ENCODE measurements at places on chromosomes 1 and 21.

DNA sequence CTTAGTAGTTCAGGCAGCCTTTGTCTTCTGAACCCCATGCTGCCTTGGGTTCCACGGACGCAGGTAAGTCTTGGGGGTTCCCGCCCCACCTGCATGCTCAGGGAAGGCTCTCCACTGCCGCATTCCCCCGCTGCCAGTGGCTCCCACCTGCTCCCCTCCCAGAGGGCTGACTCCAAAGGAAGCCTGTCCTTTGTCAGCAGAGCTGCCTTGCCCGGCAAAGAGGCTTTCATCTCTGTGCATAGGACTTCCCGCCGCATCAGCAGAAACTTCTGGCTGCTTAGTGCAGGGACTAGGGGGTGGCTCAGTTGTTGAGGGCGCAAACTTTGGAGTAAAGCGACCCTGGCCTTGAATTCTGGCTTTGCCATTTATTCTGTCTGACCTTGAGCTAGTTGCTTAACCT lies 25.2 kb upstream of the ACTL8 start:
- DNase-seq = no peak

GRCh38 chr1:153717330-153717729 lies 10.5 kb upstream of the INTS3 start:
- no peak for DNase-seq

DNA sequence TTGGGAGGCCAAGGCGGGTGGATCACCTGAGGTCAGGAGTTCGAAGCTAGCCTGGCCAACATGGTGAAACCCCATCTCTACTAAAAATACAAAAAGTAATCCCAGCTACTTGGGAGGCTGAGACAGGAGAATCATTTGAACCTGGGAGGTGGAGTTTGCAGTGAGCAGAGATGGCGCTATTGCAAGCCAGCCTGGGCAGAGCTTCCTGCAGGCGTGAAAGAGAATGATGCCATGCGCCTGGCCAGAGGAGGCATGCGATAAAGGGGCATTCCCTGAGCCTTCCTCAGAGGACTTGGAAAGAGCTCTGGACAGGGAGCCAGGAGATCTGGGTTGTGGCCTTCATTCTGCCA lies 3.2 kb downstream of the E2F2 start:
- no peak for DNase-seq

GRCh38 chr1:230735447-230735846 lies 11.7 kb upstream of the CAPN9 start:
- DNase-seq = no peak

- DNase-seq = no peak
These were observed 400.1 kb downstream of the NEGR1 start for GRCh38 chr1:71882226-71882625.

- no peak for DNase-seq
These were observed 619.0 kb downstream of the AJAP1 start for GRCh38 chr1:5273280-5274003.

DNA sequence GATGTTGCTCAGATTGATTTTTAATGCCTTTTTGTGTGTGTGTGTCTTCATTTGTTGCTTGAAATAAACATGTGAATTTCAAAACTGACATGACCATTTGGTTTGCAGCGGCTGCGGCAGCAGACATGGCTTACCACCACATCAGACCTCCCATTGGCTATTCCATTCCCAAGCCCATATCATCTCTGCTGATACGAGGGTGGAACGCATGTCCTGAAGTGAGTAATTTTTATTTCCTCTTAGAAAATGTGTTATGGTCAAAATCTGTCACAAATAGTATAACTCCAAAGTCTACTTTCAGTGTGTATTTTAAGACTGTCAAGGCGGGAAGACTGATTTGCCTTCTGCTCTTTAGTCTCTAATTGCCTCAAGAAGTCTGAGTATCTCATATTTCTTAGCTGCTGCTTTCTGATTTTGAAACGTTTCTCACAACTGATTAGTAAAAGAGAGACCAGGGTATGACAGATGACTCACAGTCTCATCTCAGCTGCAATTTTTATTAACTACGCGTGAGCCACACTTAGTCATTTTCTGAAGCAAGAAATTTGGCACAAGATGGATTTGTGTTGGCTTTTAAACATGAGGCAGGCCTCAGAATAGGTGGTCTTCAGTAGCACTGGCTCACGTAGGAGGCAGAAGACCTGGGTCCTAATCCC lies 49.0 kb downstream of the LRRC53 start:
- no peak for DNase-seq

GRCh38 chr1:54081306-54082270 lies 28.2 kb downstream of the TCEANC2 start:
- peak; percentile 54 for DNase-seq

DNA sequence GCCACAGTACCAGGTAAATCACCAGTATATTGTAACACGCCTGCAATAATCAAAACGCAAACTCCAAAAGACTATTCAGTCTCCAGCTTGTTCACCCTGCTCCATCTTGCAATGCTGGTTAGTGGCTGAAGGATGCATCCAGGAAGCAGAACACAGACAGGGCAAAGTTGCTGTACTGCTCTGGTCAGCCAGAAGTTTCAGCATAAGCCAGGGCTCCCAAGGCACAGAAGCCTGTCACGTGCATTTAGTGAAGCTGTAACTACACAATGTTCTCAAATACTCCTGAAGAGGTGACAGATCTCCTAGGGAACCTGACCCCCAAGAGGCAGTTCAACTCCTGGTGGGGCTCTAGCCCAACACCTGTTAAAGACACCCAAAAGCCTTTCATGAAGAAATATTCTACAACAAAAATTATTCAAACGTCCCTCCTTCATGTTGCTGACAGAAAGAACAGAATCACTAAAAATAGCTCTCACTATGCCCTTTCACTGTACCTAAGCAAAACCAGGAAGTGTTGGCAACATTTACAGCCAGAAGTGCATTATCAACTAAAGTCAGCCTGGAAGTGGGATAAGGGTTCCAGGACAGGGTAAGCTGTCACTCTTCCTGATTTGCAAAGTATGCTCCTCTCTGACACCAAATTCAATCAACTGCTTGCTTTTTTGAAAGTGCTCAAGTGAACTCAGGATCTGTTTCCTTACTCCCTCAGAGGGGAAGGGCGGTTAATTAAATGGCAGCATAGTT lies 52.1 kb downstream of the SLC35D1 start:
- no peak for DNase-seq

- no peak for DNase-seq
These were observed 115.0 kb downstream of the TMEM53 start for GRCh38 chr1:44559330-44559729.

- DNase-seq = no peak
These were observed 744.1 kb upstream of the CHRM3 start for GRCh38 chr1:238642231-238642630.

GRCh38 chr1:38073534-38074301 lies 27.1 kb upstream of the POU3F1 start:
- DNase-seq = no peak

GRCh38 chr1:227885648-227886502 lies 61.9 kb downstream of the WNT9A start:
- DNase-seq = no peak

- no peak for DNase-seq
These were observed 86.1 kb downstream of the CTH start for GRCh38 chr1:70497152-70497551.

GRCh38 chr1:64194168-64195080 lies 9.0 kb upstream of the UBE2U start:
- DNase-seq = no peak

GRCh38 chr1:94280541-94280940 lies 43.2 kb upstream of the ARHGAP29 start:
- DNase-seq = no peak

DNA sequence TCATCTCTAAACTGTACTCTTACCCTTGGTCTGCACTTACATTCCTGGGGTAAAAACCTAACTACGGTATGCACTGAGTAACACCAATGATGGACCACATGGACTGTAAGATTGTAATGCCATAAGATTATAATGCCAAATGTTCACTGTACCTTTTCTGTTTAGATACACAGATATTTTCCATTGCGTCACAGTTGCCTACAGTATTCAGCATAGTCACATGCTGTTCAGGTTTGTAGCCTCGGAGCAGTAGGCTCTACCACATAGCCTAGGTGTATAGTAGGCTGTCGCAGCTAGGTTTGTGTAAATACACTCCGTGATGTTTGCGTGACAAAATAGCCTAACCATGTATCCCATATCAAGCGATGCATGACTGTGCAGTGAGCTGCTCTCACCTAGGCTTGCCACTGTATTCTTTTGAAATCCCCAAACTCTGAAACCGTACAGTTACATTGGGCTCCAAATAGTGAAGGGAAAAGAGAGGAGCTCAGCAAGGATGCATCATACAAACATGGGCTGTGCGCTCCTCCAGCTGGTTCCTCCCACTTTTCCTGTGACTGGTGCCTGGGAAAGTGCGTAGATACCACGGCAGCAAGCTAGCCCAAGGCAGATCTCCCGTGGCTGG lies 35.2 kb downstream of the CFAP57 start:
- DNase-seq = peak; percentile 60

- no peak for DNase-seq
These were observed 1.1 kb downstream of the LPGAT1 start for GRCh38 chr1:211829343-211830054.

GRCh38 chr21:37555672-37556261 lies 189.2 kb downstream of the DYRK1A start:
- DNase-seq = no peak

GRCh38 chr1:8059161-8059622 lies 33.1 kb upstream of the ERRFI1 start:
- DNase-seq = no peak

GRCh38 chr1:67766141-67766978 lies 66.9 kb downstream of the GNG12 start:
- no peak for DNase-seq

GRCh38 chr1:66929691-66929998 lies 4.9 kb downstream of the MIER1 start:
- no peak for DNase-seq

GRCh38 chr1:112146201-112146715 lies 156.8 kb upstream of the KCND3 start:
- DNase-seq = no peak

DNA sequence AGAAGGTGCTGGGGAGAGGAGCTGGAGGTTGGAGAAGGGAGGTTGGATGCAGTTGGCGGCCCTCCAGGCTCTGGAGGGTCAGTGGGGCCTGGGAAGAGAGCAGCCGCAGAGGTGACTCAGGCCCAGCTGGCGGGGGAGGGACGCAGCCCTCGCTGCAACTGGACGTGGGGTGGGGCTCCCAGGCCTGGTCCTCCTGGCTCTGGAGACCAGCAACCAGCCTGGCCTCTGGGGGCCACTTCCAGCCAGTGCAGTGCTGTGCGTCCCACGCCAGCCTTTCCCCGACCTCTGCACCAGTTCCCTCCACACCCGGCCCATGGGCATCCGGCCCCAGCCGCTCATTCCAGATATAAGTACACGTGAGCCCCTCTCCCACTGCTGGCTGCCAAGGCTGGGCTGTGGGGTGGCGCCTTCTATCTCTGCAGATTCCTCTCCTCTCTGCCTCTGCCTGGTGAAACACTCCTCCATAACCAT lies 38.0 kb upstream of the COL18A1 start:
- DNase-seq = no peak

DNA sequence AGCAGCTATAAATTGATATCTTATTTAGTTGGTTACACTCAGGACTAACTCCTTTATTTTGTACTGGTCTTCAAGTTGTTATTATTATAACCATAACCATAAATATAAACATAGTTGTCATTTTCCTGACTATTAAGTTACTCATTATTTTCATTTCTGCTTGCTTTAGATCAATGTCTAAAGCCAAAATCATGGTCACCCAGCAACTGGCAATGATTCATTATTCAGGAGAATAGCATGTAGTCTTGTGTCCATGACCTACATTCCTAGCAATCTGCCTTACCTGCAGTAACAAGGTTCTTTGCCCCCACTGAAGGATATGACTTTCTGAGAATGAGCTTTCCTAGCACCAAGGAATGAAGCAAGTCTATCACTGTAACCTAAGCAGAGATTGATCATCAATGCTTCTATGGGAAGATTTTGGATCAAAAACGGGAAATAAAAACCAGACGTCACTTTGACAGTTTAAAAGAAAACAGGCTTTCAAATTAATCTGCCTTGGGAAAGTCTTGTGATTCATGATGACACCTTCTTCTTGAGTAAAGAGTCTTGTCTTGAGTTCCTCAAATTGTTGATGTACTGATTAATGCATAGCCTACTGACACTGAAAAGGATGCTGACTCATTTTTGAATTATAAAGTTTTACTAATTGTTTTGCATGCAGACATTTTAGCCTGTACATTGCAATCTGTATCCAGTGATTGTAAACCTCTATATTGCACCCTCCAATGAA lies 203.3 kb upstream of the IVNS1ABP start:
- DNase-seq = no peak

- DNase-seq = no peak
These were observed 411 bp downstream of the FAM229A start for GRCh38 chr1:32361674-32362473.

DNA sequence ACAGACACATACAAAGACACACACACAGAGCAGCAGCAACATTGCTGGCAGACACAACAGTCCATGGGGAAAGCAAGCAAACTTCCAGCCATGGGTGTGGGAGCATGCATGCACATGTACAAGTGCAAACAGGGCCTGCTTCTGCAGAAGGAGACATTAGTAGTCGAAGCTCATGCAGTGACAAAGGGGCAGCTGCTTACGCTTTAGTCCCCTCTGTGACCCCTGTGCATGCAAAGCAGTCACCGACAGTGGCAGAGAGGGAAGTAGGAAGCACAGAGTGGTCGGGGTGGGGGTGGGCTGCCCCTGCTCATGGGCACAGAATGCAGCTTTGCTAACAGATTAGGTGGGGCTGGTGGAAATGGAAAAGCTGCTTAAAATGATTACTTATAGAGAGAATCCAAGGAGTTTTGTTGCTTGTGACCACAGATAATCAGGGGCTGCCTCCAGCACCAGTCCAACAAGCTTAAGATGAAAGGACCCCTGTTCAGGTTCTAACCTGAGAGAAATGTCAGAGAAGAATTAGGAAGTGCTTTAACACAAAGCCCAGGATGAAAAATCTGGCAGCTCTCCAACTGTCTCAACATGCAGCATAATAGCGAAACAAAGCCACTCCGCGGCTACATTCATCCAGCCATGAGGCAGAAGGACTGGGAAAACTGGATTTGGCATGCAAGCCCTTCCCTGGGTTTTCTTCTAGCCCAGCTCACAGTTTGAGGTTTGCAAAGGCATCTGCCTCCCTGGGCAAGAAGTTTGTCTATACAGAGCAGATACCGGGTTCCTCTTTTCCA lies 378.9 kb downstream of the KCNH1 start:
- DNase-seq = no peak

GRCh38 chr21:33848249-33848953 lies 67.2 kb downstream of the ATP5PO start:
- no peak for DNase-seq
